ENCODE measurements at places on chromosomes 5 and 9.

DNA sequence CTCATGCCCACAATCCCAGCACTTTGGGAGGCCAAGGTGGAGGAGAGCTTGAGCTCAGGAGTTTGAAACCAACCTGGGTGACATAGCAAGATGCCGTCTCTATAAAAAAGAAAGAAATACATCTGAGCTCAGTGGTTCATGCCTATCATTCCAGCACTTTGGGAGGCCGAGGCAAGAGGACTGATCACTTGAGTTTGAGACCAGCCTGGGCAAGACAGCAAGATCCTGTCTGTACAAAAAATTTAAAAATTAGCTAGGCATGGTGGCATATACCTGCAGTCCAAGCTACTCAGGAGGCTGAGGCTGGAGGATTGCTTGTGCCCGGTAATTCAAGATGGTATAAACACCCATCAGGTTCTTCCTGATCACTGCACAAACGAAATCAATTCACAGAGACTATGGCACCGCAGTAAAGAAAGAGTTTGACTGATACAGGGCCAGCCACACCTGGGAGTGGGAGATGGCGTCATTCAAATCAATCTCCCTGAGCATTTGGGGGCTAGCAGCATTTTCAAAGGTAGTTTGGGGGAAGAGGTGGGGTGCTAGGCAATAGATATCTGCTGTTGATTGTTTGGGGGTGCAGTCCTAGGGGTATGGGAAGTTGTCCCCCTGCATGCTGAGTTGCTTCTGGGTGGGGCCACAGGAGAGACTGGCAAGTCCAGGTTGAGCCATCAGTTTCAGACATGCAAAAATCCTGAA, 169.2 kb downstream of the TTC39B start:
- no peak for DNase-seq

- no peak for DNase-seq
Observed at GRCh38 chr9:134897584-134898170, 17.1 kb downstream of the FCN2 start.

DNA sequence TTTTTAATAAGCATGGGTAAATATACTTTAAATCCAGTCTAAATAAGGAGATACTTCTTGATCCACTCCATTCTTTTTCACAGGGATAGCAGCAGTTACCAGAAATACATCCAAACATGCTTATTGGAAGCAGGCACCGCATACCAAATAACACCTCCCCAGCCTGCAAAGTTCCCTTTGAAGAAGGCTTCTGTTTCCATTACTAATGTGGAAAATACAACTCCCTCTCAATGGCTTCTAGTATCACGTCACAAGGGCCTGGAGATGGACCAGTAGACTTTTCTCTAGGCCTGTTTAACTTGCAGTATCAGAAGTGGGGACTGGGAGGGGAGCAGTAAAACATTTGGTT, 20.8 kb downstream of the TMEM245 start:
- DNase-seq, result no peak

DNA sequence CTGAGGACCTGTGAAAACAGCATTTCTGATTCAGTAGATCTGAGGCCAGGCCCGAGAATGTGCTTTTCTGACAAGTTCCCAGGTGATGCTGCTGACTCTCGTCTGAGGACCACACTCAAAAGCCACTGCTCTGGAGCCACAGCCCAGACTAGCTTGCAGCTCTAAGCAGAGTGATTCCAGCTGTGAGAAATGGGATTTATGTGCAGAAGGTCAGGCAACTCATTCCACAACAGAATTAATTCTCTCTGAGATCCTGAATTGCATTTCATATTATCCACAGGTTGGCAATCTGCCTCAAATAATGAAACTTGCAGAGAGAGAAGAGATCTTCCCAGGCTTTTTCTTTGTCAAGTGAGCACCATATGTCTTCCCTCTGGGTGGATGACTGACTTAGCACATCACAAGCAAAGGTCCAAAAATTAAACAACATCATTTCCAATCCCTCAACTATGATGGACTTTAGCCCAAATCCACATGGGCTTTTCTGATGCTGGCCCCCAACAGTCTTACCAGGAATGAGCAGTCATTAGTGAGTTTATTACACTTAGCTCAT, 140.2 kb downstream of the ALDH1A1 start:
- no peak for DNase-seq

GRCh38 chr9:61669352-61669751, 479.5 kb downstream of the SPATA31A7 start:
- DNase-seq, result no peak

- DNase-seq, result no peak
Observed at GRCh38 chr9:17229945-17230560, 95.2 kb downstream of the CNTLN start.

GRCh38 chr5:180860887-180861822, at the start of gene ZFP62:
TSS of gene ZFP62 (minus strand) at chr5:180861276. CDS start at chr5:180861219, 57 bp downstream.
- peak; percentile 61 for DNase-seq

DNA sequence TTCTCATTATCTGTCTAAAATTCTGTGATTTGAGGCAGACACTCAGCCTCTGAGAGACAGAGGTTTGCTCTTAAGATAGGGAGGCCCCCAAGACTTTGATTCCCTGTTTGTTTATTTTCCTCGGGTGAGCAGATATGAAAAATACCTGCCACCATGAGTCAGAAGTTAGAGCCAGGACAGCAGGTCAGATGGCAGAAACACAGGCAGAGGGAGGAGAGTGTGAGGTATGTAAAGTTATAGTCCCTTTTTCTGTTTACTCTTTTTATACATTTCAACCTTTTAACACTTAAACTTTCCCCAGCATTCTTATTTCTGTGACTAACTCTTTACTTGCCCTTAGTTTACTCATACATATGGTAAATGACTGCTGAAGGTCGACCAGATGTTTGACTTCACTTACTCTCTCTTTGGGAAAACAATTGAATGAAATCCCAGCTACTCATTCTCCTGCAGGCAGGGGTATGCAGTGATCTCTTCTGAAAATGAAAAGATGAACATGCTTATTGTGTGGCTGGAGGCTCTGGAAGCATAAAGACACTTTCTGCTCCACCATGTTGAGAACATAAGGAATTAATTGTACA, 383.8 kb downstream of the NTRK2 start:
- DNase-seq, result no peak

DNA sequence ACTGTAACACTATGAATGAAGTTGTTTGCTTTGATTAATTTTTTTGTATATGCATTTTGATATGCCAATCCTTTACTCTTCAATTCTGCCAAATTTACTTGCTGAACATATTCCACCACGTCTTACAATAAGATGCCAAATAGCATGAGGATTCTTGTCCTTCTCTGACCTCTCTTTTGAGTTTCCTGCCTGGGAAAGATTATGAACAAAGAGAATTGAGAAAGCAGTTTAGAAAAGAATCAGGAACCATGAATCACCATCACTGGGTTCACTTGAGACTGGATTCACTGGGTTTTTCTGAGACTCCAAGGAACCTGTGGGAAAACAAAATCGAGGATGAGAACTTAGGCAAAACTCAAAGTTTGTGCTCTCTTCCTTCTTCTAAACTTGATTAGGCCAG, 256.5 kb downstream of the CETN3 start:
- DNase-seq, result no peak

DNA sequence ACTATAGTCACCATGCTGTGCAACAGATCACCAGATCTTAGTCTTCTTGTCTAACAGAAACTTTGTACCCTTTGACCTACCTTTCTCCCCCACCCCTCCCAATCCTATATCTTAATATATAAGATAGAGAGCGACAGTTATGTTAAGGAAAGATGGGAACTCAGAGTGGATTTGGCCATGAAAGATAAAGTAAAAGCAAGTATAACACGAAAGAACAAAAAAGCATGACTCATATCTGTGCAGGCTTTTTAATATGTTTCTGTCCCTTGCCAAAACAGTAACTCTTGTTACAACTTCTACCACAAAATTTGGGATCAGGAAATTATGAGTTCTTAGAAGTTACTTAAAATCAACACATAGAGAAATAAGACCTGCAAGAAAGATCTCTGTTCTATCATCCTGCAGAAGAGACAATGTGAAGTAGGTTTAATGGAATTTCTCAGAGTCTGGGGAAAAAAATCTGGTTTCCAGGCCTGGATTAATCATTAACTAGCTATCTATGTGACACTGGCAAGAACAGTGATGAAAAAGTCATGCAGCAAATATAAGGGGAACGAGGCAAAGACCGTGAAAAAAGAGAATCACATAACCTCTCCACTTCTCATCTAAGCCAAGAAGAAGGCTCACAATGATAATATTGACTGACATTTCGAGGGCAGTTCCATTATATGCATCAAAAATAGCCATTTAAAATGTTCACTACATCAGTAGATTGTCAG, 18.6 kb downstream of the BAAT start:
- DNase-seq, result no peak

DNA sequence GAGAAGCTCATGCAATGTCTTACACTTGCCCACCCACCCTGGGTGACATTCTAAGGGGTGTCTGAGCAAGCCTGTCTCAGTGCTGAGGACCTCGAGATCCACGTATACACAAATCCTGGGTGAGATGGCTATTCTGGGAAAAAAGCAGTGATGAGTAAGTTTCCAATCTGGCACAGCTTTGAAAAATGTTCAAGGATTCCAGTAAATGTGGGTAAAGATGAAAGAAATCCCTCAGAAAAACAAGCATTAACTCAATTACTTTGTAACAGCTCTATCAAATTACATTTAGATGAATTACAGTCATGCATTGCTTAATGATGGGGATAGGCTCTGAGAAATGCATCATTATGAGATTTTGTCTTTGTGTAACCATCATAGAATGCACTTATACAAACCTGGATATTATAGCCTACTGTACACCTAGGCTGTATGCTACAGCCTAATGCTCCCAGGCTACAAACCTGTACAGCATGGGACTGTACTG, 26.9 kb downstream of the GOLM1 start:
- DNase-seq, result no peak

DNA sequence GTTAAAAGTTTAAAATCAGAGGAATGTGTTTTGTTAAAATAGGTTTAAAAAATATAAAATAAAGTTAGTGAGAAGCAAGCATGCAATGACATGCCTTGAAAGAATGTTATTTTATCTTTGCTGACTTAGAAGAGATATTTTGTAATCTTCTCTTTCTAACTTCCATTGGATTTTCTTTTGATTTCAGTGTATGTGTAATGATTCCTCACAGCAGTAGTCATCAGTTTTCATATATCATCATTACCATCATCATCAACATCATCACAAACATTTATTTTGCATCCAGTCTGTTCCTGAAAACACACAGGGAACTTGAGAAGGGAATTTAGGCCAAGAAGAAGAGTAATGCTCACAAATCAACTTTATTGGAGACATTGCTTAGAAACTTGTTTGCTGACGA, 699.6 kb downstream of the TAF11L14 start:
- no peak for DNase-seq

DNA sequence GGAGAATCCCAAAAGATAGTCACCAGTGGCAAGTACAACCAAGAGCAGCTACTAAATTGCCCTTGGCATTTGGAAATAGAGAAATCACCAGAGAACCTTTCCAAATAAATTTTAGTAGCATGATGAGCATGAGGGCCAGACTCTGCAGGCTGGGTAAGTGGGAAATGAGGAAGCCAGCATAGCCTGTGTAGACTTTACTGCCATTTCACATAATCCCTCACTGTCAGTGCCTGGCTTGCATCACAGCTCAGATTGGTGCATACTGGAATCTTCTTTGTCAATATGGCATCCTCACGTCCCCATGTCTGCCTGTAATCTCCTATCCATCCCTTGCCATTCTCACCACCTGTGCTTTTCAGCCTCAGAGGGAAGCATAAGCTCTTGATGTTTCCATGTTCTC, 14.5 kb downstream of the GRAMD2B start:
- no peak for DNase-seq

DNA sequence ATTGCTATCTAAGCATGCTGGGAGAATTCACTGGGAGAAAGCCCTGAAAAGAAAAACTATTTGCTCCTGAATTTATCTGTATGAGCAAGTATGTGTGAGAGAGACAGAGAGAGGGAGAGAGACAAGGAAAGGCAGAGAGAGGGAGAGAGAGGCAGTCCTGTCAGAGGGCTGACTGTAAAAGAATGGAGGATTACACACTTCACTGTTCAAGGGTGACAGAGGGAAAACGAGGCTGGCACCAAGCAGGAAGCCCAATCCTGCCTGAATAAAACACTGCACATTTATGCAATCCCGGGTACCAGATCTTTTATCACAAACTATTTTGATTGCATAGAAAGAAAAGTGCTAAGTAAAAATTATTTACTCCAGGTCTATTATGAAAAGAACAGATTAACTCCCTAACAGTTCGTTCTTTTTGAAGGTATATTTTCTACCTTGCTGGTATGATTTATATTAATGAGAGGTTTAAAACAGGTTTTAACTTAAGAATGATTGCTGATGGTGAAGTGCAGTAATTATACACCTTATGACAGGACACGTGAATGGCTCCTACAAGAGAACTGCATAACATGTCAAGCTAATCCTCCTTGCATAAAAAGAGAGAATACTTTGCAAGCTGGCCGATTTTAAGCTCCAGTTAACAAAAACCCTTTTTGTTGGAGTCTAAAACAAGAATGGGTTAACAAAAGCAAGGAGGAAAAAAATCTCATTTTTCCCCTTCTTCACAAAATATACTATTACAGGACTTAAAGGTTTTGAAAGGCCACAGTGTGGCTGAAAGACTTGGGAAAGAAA, 82.5 kb downstream of the NFIB start:
- no peak for DNase-seq

DNA sequence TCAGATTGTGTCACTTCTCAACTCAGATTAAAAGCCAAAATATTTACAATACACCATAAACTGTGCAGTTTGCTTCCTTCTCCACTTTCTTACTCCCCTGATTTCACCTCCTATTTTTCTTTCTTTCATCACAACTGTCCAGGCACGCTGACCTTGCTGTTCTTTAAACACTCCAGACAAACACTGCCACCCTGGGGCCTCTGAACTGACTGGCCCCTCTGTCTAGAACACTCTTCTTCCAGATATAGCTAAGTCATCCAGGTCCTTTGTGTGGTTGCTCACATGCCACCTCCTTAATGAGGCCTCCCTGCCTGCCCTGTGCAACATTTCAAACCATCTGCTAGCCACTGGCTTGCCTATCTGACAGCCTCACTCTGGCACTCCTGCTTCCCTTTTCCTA, 46.6 kb downstream of the ATG10 start:
- no peak for DNase-seq

DNA sequence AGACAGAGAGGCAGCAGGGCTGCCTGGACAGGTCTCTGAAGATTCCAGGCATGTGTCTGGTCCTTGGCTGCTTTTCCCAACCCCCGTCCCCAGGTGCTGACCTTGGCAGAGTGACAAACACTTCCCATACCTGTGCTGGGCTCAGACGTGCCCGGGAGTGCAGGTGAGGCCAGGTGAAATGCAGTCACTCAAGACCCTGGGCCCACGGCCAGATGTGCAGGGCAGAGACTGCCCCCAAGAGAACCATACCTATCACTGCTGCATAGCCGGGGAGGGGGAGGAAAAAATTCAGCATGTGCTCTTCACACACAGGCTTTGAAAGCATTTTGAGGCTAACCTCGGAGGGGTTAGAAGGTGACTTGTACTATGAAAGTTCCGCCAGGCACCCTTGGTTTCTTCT, 22.6 kb downstream of the CCNJL start:
- DNase-seq, result no peak

GRCh38 chr9:13076616-13077015, 202.9 kb downstream of the MPDZ start:
- no peak for DNase-seq

- DNase-seq, result no peak
Observed at GRCh38 chr9:93255994-93256877, 72.3 kb downstream of the WNK2 start.

- no peak for DNase-seq
Observed at GRCh38 chr5:150461231-150461630, 11.7 kb upstream of the RPS14 start.

Data from stimulated activated CD8-positive, alpha-beta memory T cell treated with anti-CD3 and anti-CD28 coated beads, Interleukin-7, amount 100 ng/mL, for 24 hours (primary cell).